Tibial artery (tissue), 4 donors: ENCODE measurements at places on chromosomes 3 and 15.

DNA sequence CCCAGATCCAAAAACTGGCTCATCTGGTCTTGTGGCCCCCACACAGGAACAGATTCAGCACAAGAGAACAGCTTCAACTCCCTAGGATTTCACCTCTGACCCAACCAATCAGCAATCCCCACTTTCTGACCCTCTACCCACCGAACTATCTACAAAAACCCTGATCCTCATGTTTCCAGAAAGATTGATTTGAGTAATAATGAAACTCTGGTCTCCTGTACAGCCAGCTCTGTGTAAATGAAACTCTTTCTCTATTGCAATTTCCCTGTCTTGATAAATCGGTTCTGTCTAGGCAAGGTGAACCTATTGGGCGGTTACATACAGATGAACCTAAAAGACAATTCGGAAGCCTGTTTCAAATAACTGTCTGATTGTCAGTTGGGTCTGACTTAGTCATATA lies 847.6 kb upstream of the ALCAM start:
- no peak for DNase-seq

GRCh38 chr3:122366379-122366749 lies 16.7 kb downstream of the MIX23 start:
- no peak for DNase-seq

GRCh38 chr3:31882895-31883294 lies 98.2 kb downstream of the OSBPL10 start:
- no peak for DNase-seq

GRCh38 chr15:76208084-76208785 lies 103.0 kb downstream of the ETFA start:
- DNase-seq, result no peak

GRCh38 chr3:2154621-2155020 lies 56.0 kb downstream of the CNTN4 start:
- no peak for DNase-seq

- peak; percentile 22 for DNase-seq
These were observed 98.6 kb downstream of the ZIC1 start for GRCh38 chr3:147507638-147508286.

DNA sequence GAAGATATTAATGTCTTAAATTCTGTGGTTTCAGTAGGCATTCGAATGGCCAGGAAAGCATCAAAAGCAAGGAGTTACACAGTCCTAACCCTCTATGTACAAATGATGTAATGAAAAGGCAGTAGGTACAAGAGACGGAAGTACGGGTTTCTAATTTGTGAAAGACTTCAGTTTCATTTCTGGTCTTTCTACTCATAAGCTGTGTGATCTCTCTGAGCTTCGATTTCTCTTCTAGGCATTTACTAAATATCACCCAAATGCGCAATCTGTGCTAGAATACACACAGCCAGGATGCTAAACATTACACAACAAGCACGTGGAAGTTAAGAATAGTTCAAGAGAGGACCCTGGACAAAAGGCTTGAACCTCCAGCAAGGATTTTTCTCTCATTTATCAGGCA lies 17.9 kb upstream of the STIMATE start:
- DNase-seq, result no peak

DNA sequence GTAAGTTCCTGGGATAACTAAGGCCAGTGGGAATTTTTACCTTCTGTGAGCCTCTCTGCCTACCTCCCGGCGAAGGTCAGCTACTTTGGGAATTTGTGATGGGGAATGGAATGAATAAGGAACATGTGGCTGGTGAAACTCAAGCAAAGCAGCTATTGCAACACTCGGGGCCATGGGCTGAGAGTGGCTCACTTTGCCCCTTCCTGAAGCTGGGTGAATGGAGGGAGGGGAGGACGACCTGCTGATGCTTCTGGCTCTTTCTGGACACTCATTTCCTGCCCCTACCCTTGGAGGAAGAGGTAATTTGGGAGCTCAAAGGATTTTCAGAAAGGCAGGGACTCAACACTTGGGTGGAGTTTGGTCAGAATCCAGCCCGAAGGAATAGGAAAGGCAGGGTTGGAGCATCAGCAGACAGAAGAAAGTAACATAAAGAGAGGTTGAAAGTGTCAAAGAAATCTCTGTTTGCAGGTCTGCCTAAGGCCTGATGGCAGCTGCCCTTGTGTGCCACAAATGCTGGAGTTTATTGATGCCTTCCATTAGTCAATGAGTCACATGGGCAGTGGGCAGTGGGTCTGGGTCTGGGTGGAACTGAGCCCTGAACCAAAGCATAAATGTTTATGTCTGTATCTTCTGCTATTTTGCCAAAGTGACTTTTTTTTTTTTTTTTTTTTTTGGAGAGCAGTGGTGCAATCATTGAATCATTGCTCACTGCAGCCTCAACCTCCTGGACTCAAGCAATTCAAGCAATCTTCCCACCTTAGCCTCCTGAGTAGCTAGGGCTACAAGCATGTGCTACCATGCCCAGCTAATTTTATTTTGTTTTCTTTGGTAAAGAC lies 12.4 kb downstream of the LAMP3 start:
- DNase-seq, result no peak
